ENCODE measurements at places on chromosomes 7 and 10.

DNA sequence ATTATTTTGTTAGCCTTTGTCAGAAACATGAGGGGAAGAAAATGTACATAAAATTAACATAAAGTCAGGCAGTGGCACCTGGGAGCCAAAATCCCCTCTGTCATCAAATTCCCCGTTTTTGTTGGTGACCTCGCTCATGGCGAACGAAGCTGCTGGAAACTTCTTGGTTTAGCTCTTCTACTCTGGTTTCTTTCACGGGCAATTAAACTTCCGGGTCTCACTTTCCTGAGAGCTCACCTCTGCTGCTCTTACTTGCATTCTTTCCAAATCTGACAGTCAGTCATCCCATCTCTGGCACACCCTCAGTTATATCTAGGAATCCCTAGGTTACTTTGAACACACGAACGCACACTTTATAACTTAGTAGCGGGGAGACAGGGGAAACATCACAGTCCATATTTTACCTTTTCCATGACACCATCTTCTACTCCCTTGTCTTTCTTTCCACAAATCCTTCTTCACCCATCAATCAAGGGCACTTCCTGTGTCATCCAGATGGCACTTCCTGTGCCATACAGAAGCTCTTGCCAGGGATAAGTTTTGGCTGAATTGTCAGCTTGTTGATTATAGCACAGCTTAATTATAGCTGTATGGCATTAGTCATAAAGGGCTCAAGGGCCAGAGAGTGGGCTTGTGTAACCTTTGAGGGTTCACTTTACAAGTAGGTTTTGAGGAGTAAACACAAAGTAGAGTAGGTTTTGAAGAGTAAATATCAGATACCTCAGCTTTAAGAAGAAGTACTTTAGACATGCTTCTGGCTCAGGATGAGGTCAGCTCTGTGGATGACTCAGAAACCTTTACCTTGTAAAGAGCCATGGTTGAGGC is 105.1 kb downstream of the GATA3 start:
- no peak for DNase-seq

- DNase-seq: no peak
Measured at GRCh38 chr7:149666360-149666945, 106.9 kb downstream of the ZNF467 start.

- no peak for DNase-seq
Measured at GRCh38 chr7:45625067-45625466, 50.9 kb downstream of the ADCY1 start.

- DNase-seq: peak; percentile 31
Measured at GRCh38 chr7:816751-817671, 15.3 kb upstream of the SUN1 start.

- no peak for DNase-seq
Measured at GRCh38 chr7:154978017-154978416, 24.9 kb downstream of the PAXIP1 start.

DNA sequence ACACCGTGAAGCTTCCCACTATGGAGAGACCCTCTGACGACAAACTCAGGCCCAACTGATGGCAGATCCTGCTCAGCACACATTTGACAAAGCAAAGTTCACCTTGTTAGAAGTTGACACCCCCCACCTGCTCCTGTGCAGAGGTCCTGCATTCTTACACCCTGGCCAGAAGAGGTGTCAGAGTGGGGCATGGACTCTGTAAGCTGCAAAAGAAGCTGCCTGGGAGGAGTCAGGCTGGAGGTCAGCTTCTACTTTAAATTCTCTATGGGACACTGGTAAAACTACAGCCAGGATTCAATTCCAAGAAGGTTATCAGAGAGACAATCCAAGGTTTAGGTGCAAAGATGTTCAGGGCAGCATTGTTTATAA is 20.0 kb upstream of the TNS3 start:
- no peak for DNase-seq

GRCh38 chr7:23514755-23515154 is 17.0 kb downstream of the TRA2A start:
- no peak for DNase-seq

DNA sequence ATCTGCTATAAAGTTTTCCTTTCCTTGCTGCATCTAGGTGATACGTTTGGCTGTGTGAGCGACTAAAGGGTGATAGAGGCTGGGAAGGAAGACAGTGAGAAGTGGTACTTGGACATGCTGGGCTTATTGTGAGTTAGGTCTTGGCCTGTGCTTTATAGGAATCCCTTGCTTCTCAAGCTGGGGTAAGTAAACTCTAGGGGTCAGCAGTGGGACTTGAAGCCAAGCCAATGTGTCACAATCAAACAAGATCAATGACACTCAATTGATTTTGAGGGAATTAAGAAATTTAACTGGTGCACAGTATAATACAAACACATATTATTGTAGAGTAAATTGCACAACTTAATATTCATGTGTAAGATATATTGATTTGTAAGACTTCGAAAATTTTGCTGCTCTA is 155.8 kb upstream of the AOAH start:
- DNase-seq: no peak

- DNase-seq: no peak
Measured at GRCh38 chr7:32137059-32137458, 66.9 kb upstream of the PDE1C start.

DNA sequence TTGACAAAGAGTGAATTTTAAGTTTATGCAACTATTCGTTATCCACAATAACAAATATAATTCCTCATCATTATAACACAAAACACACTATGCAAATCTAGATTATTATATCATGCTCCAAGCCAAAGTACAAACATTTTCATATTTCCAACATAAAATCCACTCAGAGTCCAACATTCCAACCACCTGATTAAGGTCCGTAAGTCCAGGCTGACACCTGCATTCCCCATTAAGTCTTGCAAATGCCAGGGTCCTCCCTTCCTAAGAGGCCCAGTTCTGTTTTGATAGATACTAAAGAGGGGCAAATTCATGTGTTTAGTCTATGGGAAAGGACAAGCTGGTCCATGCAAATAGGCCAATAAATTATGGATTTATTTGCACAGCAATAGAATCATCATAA is 206.1 kb downstream of the POU6F2 start:
- DNase-seq: no peak

DNA sequence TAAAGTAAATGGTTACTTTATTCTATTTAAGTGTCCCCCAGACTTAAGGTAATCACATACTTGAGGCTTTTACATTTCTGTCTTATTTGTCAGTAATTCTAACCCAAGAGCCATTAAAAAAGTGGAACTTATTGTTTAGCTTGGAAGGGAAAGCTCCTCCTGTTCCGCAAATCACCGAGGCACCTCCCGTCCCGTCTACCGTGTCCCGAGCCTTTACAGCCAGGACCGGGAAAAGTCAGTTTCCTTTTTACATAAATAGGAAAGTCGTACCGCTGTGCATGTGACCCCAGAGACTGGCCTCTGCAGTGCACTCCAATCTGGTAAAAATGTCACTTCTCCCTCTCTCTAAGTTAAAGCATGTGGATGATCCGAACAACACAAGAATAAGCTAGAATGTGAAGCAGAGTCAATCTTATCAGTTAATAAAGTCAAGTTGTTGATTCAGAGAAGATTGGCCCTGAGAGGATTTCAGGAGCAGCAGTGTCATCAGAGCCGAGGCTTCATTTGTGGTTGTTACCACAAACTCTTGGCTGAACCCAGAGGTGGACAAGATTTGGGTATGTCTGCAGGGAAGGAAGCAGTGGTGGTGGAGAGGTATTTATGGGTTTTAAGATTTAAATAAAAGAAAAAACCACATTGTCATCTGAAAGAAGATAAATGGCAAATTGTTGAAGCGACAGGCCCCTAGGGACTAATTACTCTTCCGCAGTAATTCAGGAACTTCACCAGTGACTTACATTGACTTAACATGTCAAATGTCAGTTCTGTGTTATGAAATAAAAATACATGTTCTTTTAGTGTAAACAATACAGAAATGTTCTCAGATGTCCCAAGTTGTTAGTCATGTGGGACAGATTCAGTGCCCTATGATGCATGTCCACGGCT is 316.6 kb upstream of the ZNF32 start:
- DNase-seq: no peak

- no peak for DNase-seq
Measured at GRCh38 chr10:18005781-18006456, 54.2 kb downstream of the SLC39A12 start.

Measured in stimulated activated CD4-positive, alpha-beta T cell treated with anti-CD3 and anti-CD28 coated beads, Interleukin-2, amount 100 ng/mL, for 48 hours (primary cell).